Stimulated activated CD8-positive, alpha-beta memory T cell treated with anti-CD3 and anti-CD28 coated beads, Interleukin-7, amount 100 ng/mL, for 48 hours (primary cell): ENCODE measurements at places on chromosomes 3 and 15.

DNA sequence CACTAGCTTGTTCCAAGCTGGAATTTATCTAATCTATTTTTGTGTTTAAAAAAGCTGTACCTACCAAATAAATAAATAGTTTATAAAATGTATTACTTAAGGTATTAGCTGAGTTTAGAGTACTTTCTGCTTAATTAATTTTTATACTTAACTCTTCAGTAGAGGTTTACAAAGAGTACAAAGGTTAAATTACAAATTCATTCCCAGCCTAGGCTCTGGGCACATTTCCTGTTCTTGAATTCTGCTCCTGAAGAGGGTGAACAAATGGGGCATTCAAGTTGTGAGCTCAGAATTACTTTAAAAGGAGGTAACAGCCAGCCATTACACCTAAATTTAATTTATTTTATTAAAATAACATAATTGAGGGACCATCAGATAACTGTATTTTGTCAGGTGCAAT lies 26.4 kb downstream of the MKRN2 start:
- DNase-seq: no peak

- no peak for DNase-seq
Measured at GRCh38 chr15:70095408-70096214, 2.1 kb downstream of the TLE3 start.

- no peak for DNase-seq
Measured at GRCh38 chr15:100353449-100353848, 11.7 kb upstream of the ADAMTS17 start.

DNA sequence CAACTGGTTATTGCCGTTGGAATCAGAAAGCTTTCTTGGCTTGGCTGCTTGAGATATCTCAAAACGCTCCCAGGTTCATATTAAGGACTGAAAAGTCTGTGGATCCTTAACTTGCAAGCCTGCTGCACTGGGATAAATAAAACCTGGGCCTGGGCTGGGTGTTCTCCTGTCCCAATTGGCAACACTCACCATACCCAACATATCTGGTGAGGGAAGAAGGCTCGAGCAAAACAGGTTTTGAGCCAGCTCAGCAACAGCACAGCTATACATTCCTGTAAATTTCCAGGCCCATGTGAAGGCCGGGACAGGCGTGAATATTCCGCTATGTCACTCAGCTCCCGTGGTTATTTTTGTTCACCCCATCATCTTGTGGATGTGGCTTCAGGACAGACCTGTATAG lies 169.0 kb upstream of the BCL6 start:
- DNase-seq: no peak

DNA sequence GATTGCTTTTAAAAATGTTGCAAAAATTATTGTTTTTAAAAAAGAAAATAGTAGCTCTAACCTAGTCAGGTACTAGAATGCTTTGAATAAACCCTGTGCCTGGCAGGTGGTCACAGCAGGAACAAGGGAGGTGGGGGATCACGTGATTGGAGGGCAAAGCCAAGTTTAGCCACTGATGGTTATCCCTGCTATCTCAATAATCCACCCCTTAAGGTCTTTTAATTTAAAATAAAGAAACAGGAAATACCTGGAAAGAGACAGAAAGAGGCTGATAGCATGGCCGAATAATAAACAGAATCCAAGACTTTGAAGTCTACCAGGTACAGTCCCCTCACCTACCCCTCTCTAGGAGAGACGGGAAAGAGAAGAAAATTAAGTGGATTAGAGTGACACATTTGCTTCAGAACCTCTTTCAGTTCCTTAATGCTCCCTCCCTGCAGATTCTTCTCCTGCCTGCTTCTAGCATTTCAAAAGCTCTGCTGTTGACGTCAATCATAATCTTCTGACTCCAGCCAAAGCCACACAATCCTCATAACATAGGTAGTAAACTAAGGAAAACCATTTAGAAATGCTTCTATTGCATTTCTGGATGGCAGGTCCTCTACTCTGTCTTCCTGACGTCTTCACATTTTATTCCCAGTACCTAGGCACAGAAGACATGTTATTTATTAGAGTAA lies 303.4 kb upstream of the MME start:
- no peak for DNase-seq

DNA sequence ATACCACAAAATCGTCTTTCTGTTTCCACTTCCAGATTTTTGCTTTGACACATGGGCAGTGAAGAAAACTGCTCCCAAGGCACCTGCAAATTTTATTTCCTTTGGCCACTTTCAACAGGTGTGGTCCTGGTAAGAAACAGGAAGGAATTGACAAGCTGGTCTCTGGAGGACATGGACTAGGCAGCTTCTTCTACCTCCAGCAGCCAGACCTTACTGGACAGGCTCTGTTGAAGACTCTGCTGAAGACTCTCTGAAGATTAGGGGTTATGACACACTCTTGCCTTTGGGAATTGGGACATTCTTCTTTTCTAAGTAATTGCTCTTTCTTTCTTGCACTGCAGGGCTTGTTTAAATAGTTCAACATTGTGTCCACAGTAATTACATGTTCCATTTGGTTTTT lies 147.7 kb upstream of the DCBLD2 start:
- DNase-seq: no peak

- no peak for DNase-seq
Measured at GRCh38 chr3:130963444-130963843, 63.2 kb downstream of the ASTE1 start.

DNA sequence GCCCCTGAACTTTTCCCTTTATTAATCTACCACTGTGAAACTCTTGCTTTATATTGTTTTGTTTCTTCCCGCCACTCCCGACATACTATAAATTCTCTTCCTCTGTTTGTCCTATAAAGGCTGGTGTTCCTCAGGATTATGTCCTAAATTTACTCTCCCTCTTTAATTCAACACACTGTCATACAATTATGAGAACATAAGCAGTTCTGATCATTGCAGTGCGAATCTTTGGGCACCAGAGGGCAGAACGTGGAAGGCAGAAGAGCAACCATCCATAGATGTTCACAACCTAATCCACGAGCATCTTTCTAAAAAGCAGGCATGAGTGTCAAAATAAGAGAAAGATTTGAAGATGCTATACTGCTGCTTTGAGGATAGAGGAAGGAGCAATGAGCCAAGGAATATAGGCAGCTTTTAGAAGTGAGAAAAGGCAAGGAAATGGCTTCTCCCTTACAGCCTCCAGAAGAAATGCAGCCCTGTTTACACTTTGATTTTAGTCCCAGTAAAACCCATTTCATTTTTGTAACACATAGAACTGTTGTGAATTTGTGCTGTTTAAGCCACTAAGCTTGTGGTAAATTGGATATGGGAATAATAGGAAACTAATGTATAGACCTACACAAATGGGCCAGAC lies 179.4 kb downstream of the GBE1 start:
- DNase-seq: no peak

- DNase-seq: no peak
Measured at GRCh38 chr3:119245778-119246177, 5.1 kb upstream of the B4GALT4 start.

- no peak for DNase-seq
Measured at GRCh38 chr3:178916223-178916622, 155.4 kb downstream of the ZMAT3 start.

DNA sequence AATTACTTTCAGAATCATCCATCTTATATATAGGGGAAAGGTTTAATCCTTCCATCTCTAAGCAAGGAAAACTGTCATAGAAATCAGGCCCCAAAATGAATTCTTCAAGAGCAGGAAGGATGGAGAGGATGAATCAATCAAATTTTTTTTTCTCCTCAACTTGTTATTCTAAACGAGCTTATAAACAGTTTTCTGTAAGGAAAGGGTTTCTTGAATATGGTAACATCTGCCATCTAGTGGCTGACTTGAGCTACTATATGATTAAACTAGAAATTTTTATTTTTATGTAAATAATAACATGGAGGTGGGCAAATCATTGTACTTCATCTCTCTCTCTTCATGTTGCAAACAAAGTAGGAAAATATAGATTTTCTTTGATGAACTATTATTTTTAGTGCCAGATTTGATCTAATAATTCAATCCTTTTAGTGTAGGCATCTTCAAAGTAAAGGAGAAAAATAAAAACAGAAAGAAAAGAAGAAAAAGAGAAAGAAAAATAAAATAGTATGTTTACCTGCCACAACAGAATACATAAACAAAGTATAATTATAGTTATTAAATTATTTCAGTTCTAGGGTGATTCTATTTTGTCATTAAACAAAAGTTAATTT lies 146.6 kb downstream of the SERPINI1 start:
- no peak for DNase-seq

GRCh38 chr3:140568842-140569520 lies 108.9 kb upstream of the TRIM42 start:
- no peak for DNase-seq

GRCh38 chr3:65619888-65620287 lies 418.8 kb downstream of the MAGI1 start:
- no peak for DNase-seq

GRCh38 chr15:101386006-101386405 lies 91.0 kb upstream of the SNRPA1 start:
- no peak for DNase-seq

- DNase-seq: no peak
Measured at GRCh38 chr3:143147707-143148106, 28.1 kb downstream of the CHST2 start.

- DNase-seq: no peak
Measured at GRCh38 chr15:89785064-89785773, 9.1 kb downstream of the MESP2 start.

GRCh38 chr15:43329217-43329959 lies 985 bp downstream of the LCMT2 start:
- DNase-seq: no peak

DNA sequence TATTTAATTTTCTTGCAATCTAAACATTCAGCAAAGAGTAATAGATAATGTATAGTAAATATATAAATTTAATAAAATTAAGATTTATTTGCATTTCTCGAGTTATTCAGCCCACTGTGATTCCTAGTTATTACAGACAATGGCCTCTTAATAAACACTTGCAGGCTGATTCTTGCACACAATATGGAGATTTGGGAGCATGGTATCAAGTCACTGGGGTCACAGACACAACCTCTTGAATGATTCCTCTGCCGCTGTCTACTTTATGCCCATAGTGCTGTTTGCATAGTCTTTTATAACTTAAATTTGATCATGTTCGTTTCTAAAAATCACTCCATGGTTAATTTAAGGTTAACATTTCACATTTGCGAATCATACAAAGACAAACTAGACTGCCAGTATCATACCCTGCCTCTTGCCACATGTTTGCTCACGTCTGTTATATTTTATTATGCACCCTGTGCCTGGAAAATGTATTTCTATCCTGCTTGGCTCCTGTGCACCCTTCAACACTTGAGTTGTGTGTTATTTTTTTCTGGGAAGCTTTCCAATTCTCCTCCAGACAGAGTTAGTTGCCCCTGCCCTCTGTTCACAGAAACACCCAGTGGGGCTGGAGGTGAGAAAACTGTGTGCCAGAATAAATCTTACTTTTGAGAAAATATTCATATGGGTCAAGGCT lies 206.3 kb upstream of the ROBO1 start:
- DNase-seq: no peak

DNA sequence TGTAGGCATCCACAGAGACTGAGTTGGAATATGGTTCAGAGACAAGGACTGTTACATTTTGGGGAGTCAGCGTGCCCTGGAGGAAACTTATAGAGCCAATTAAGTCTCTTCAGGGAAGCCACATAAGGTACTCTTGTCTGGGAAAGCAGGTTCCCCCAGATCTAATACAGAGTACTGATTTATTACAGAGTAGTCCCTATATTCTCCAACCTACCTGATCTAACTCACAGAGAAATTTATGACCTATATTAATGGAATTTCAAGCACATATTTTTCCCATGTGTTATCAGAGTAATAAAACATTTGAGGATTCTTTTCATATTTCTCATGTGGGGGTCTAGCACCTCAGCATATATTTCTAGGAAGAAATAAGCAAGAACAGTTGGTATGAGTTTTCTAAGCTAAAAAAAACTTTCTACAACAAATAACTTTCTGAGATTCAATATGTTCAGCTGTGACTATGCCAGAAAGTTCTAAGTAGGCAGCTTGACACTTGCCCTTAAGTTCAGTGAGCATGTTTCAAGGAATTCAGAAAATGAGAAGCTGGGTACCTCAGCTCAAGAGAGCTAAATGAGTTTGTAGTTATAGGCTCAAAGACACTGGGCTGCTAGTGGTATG lies 75.3 kb upstream of the COL8A1 start:
- DNase-seq: no peak

DNA sequence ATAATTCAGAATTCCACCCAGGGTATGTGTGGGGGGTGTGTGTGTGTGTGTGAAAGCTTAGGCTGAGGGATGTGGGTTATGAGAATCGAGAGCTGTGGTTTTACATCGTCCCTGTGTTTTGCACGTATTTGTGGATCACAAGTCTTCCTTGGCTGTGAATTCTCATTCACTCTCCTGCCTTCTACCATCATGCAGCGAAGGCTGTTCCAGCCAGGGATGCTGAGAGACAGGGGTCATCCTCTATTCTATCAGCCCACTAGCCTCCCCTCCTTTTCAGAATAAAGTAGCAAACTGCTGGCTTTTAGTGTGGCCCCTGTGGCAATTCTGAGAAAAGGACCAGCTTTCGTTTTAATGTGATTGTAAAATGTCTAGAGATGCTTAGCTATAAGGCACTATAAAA lies 460.6 kb upstream of the NR2F2 start:
- DNase-seq: no peak

GRCh38 chr3:182248349-182248880 lies 536.7 kb downstream of the SOX2 start:
- no peak for DNase-seq

DNA sequence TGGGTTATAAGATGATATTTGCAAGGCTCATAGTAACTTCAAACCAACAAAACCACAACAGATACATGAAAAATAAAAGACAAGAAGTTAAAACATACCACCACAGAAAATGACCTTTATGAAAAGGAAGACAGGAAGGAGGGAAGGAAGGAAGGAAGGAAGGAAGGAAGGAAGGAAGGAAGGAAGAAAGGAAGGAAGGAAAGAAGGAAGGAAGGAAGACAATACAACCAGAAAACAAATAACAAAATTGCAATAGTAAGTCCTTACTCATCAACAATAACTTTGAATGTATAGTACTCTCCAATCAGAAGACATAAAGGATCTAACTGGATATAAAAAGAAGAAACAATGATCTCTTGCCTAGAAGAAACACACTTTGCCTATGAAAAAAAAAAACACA lies 287.4 kb upstream of the DCBLD2 start:
- no peak for DNase-seq
